Spinal cord (tissue), 10 donors: ENCODE measurements at places on chromosomes 5 and 9.

- no peaks in the 10 kb centered on the region for H3K36me3 ChIP-seq
- H3K27me3 ChIP-seq, result no peaks in the 10 kb centered on the region
- no peaks in the 10 kb centered on the region for H3K4me1 ChIP-seq
- no peak overlapping the region for H3K4me3 ChIP-seq
- no peak overlapping the region for H3K27ac ChIP-seq
- DNase-seq, result no peak
Observed at GRCh38 chr5:65026816-65027548, 258.3 kb downstream of the CWC27 start.

GRCh38 chr5:169742771-169743296 lies 105.8 kb downstream of the DOCK2 start:
- no peak for DNase-seq
- H3K4me3 ChIP-seq, result no peak overlapping the region
- H3K27ac ChIP-seq, result no peak overlapping the region
- H3K36me3 ChIP-seq, result no peaks in the 10 kb centered on the region
- peaks cover 3% of the 10 kb centered on the region for H3K4me1 ChIP-seq

- H3K27me3 ChIP-seq, result no peaks in the 10 kb centered on the region
- peaks cover 5% of the 10 kb centered on the region for H3K36me3 ChIP-seq
Observed at GRCh38 chr5:172074896-172075295, 68.5 kb upstream of the FBXW11 start.

GRCh38 chr9:93198117-93198837 lies 14.3 kb downstream of the WNK2 start:
- no peaks in the 10 kb centered on the region for H3K27me3 ChIP-seq
- no peak overlapping the region for H3K27ac ChIP-seq
- no peak overlapping the region for H3K4me3 ChIP-seq
- peaks cover 12% of the 10 kb centered on the region for H3K36me3 ChIP-seq
- peaks cover 60% of the 10 kb centered on the region for H3K4me1 ChIP-seq

DNA sequence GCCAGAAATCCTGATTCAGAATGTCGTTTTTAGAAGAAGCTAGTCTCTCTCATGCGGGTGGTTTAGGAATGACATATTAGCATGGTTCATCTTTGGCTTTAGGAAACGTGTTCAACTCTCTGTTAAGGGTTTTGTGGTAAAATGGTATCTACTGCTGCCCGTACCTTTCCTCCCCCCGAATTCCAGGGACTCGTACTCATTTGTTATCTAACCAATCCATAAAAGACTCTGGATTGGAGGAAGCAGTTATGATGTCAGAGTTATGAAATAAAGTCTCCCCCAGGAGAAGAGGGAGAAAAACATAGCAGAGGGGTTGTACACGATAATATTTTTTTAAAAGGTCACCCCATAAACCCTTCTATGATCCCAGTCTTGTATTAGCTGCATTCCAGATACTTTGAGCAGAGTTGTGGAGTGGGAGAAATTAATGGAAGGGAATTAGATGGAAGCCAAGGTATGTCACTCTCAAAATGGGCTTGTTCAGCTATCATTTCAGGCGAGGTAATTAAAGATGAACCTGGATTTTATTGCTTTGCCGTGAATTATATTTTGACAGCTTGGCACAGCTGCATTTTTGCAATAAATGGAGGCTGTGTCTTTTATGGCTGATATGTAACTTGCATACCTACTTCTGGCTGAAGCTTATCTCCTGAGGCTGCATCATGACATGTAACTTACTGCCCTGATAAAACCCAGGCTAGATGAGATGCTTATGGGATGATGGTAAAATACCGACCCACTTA lies 31.3 kb downstream of the RAI14 start:
- no peaks in the 10 kb centered on the region for H3K27me3 ChIP-seq
- DNase-seq, result no peak
- no peak overlapping the region for H3K27ac ChIP-seq
- H3K36me3 ChIP-seq, result peaks cover 2% of the 10 kb centered on the region
- no peak overlapping the region for H3K4me3 ChIP-seq
- no peaks in the 10 kb centered on the region for H3K4me1 ChIP-seq

DNA sequence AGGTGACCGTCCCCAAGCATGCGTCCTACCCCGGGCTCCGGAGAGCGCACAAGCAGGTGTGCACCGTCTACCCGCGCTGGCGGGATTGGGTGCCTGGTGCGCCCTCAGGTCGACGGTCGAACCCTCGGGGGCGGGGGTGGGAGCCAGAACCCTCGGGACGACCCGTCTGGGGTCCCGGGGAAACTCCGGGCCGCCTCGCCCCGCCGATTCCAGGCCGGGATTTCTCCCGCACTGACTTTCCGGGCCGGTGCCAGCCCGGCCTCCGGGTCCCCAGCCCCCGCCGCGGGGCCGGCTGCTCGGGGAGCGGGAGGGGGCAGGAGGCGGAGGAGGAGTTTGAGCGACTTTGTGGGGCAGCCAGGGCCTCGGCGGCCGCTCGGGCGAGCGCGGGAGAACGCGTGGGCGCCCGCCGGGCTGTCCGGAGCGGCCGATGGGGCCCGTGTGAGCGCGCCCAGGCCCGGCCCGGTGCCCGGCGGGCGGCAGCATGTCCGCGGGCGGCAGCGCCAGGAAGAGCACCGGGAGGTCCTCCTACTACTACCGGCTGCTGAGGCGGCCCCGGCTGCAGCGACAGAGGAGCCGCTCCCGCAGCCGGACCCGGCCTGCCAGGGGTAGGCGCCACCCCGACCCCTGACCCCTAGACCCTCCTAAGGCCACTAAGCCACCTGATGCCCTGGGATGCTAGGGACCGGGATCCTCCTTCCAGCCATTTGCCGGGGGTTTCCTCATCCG lies at the start of gene DAB2IP:
TSS of gene DAB2IP (plus strand) at position 340 of the 726 bp plus-strand sequence. CDS start at position 482, 142 bp downstream.
- peaks cover 51% of the 10 kb centered on the region for H3K4me1 ChIP-seq
- no peaks in the 10 kb centered on the region for H3K36me3 ChIP-seq
- H3K27ac ChIP-seq, result peak within 1 kb of the TSS; percentile 26
- peak within 1 kb of the TSS; percentile 59 for H3K4me3 ChIP-seq
- peak; percentile 92 for DNase-seq

DNA sequence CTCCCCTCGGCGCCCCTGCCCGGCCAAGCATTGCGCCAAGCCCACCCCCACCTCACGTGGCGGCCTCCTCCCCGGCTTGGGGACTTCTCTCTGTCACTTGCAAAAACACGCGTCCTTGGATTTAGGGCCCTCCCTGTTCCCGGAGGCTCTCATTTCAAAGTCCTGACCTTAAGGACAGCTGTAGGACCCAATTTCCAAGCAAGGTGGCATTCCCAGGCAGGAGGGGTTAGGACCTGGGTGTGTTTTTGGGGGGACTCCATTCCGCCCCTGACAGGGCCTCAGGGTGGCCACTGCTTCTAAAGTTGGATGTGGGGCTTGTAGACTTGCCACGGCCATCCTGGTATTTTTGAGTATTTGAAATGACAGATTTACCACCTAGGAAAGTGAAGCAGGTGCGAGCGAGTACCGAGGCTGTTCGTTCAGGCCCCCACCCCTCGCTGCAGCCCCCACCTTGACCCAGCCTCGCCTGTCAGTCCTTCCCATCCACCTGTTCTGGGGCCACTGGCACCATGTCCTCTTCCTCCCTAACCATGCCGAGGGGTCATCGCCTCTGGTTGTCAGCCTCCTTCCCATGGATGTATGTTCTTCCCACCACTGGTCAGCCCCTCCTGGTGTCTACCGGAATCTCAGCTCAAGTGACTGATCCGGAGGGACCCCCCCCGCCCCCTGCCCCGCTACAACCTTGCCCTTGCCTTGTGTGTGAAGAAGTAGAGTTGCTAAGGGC lies 52.4 kb downstream of the MRPL36 start:
- H3K27me3 ChIP-seq, result no peaks in the 10 kb centered on the region
- H3K27ac ChIP-seq, result no peak overlapping the region
- no peaks in the 10 kb centered on the region for H3K4me1 ChIP-seq
- no peak overlapping the region for H3K4me3 ChIP-seq
- no peaks in the 10 kb centered on the region for H3K36me3 ChIP-seq
- no peak for DNase-seq

GRCh38 chr9:109872901-109873300 lies 92.9 kb downstream of the PALM2AKAP2 start:
- peaks cover 7% of the 10 kb centered on the region for H3K4me1 ChIP-seq
- H3K27ac ChIP-seq, result no peak overlapping the region
- no peaks in the 10 kb centered on the region for H3K27me3 ChIP-seq
- H3K36me3 ChIP-seq, result no peaks in the 10 kb centered on the region

- peaks cover 58% of the 10 kb centered on the region for H3K4me1 ChIP-seq
- no peak for DNase-seq
- no peak overlapping the region for H3K4me3 ChIP-seq
- no peak overlapping the region for H3K27ac ChIP-seq
Observed at GRCh38 chr9:37944671-37945481, 40.9 kb upstream of the SLC25A51 start.

DNA sequence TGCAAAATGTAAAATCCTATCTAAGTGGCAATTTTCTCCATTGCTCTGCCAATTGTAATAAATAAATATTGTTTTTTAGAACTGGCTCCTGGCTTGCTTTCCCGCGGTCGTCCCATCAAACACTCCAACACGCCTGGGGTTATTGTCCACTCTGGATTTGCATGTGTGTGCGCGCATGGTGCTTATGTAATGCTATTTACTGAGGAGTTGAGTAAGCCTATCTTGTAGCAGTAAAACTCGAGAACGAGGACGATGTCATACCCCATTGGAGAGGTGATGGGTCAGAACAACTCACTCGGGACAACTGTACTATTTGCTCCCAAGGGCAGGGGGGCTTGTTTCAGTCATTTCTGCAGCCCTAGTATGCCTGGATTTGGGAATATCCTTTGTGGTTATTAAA lies 220.9 kb downstream of the PAX5 start:
- H3K36me3 ChIP-seq, result no peaks in the 10 kb centered on the region
- H3K4me1 ChIP-seq, result peaks cover 3% of the 10 kb centered on the region
- DNase-seq, result peak; percentile 44
- peaks cover 3% of the 10 kb centered on the region for H3K27me3 ChIP-seq
